ENCODE measurements at places on chromosomes 3 and 15. TPM values are rescaled to one million over a fixed set of nuclear protein-coding genes. Genes with fewer than 3 reads are reported as not detected.
A peak's percentile ranks its signal among the peaks of the same experiment; 100 is the strongest.

Gene MYZAP
- 1.9 TPM for polyA plus RNA-seq

Gene ITIH1
- polyA plus RNA-seq: not detected

Gene RAB6B
- 9.3 TPM for polyA plus RNA-seq

Gene RPP25
- polyA plus RNA-seq: 1.4 TPM

DNA sequence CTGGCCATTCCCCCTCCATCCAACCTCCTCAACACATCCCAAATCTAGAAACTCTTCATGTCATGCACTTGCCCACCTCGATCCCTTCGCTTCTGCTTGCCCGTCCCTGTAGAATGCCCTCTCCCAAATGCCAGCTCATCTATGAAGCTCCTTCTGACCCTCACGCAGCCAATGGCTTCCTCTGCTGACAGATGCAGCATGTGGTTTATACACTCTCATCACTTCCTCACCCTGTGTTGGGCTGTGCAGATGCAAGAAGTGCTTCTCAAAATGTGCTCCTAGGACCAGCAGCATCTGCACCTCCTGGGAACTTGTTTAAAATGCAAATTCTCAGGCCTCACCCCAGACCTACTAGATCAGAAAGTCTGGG is 51.7 kb downstream of the SEMA5B start:
- DNase-seq: no peak

- DNase-seq: no peak
Observed at GRCh38 chr3:69864766-69865165, 125.5 kb downstream of the MITF start.

GRCh38 chr3:144112036-144112435 is 140.4 kb downstream of the DIPK2A start:
- no peak for DNase-seq

DNA sequence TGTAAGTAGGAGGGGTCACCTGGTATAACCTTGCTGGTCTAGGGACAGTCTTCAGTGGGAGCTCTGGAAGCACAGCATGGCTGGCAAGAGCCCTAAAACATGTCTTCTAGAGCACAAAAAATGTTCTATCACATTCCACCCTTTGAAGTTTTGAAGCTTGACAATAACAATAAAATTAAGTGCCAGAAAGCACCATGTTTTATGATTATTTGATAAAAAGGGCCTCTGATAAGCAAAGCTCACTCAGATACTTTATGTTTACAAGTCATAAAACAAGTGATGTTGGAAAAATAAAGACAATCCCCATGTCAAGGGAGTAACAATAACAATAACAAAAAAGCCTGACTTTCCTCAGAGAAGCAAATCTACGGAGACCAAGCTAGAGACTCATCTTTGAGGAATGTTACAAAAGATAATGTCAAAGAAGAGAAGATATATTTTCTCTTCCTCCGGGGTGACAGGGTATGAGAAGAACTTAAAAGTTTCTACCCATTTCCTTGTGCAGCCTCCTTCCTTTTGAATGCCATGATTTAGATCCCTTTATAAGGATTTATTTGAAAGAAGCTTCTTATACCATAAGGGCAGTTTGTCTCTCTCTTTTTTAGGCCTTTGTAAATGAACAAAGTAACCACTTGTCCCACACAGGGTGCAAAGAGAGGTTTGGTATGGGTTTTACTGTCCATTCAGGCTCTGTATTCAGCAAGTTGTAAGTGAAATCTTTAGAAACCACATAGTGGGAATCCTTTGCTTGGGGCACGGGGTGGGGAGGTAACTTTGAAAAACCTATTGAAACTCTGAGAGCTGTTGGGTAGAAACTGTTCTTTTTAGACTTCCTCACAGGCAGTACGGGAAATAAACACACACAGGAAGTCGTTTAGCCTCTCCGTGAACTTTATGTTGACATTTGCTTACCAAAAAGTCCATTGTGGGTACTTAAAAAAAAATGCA is 109.6 kb upstream of the RBMS3 start:
- DNase-seq: peak; percentile 40

- DNase-seq: no peak
Observed at GRCh38 chr3:144557515-144557914, 585.9 kb downstream of the DIPK2A start.

DNA sequence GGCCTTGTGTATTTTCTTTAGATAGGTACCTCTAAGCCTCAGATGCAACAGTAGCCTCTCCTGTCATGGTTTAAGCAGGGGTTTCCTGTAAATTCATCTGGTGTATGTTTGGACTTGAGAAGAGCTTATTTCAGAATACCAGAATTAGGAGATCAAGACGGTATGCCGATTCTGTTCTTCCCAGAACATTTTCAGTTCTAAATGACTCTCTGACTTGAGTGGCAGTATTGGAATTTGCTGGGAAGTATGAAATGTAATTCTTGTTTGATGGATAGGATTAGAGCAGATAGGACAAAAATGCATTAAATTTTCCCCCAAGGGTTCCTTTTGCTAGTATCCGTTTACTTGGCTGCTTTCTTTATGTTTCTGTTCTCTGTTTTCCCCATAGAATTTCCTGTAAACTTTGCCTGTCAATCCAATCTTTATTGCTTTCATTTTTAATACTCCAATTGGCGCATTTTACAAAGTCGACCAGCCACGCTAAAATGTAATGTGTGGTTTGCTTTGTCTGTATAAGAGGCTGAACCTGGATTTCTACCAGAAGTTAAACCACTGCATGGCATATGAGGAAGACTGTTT is 612.2 kb downstream of the RBMS3 start:
- peak; percentile 40 for DNase-seq

DNA sequence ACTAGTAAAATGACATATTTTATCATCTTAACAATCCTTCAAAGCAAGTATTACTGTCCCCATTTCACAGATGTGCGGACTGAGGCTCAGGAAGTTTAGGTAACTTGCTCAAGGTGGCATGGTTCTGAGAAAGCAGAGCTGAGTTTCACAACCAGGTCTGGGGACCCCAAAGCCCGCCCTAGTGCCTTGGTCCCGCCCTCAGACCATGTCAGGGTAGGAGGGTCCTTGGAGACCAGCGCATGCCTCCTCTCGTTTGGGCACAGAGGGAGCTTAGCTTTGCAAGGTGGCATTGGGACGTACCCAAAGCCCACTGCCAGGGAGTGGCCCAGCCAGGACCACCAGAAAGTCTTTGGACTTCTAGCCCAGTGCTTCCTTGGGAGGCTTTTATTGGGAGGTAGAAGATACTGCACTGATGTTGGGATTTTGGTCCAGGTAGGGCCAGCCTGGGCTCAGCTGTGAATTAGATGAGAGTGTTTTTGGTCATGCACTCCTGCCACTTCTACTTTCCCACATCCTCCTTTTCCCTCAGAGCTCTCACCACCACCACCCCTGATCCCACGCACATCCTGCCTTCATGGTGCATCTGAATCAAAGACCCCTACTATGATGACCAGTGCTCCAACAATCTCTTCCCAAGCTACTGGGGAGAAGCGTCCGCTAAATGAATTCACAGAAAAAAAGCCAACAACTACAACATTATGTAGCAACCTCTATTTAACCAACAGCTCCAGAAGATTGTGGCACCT is 307.9 kb downstream of the TLE3 start:
- no peak for DNase-seq

DNA sequence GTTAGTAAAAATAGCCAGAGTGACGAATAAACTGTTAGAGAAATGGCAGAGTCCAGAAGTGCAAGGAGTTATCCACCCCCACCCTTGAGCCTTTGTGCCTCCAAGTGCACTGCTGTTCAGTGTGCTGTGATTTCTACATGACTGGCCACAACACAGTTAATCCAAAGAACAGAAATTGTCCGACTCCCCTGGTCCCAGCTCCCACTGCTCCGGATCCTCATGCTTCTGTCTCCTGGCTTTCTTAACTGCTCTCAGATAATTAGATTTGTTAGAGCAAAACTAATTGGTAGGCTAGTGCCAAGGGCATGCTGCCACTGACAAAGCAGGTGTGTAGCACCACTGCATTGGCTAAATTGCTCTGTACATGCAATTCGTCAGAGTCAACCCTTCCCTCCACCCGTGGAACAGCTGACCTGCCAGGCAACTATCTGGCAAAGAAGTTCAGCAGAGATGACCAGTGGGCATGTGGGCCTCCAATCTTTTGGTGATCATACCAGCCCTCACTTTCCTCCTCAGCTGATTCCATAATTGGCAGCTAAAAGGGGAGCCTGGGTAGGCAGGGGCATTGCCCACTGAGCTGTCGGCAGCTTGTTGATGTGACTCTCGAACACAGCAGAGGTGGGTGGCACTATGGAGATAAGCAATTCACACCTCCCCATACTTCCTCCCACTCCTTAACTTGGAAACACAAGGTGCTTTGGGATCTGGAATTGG is 18.9 kb upstream of the ACAP2 start:
- DNase-seq: no peak

- DNase-seq: no peak
Observed at GRCh38 chr3:197701841-197702240, 34.9 kb downstream of the RUBCN start.

- no peak for DNase-seq
Observed at GRCh38 chr3:31613654-31614053, 80.9 kb downstream of the STT3B start.

DNA sequence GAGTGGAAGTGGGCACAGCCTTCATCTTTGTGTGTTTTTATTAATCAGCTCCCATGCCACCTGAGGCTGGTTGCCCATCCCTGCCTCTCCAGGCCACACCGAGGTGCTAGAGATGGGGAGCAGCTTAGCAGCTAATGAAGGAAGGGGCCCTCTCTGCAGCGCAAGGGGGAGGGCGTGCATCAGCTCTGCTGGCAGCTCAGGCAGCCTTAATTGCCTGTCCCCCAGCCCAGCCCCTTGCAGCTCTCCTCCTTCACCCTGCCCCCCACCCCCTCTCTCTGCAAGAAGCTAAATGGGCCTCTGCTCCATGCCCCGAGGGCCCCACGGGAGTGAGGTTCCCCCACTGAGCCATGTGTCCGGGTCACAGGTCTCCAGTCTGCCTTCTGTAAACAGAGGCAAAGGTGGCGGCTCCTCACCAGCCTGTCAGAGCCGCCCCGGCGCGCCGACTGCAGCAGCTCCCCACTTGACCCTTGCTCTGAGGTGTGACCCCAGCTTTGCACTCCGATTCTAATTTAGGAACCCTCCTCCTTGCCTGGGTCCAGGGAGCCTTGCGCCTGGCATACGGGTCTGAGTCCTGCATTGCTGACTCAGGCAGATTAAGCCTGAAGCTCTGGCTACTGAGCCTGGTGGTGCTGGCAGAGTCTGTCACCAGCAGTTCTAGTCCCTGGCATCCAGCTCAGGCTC is 27.9 kb upstream of the NTRK3 start:
- no peak for DNase-seq

- no peak for DNase-seq
Observed at GRCh38 chr15:80434926-80435720, 30.9 kb downstream of the ARNT2 start.

DNA sequence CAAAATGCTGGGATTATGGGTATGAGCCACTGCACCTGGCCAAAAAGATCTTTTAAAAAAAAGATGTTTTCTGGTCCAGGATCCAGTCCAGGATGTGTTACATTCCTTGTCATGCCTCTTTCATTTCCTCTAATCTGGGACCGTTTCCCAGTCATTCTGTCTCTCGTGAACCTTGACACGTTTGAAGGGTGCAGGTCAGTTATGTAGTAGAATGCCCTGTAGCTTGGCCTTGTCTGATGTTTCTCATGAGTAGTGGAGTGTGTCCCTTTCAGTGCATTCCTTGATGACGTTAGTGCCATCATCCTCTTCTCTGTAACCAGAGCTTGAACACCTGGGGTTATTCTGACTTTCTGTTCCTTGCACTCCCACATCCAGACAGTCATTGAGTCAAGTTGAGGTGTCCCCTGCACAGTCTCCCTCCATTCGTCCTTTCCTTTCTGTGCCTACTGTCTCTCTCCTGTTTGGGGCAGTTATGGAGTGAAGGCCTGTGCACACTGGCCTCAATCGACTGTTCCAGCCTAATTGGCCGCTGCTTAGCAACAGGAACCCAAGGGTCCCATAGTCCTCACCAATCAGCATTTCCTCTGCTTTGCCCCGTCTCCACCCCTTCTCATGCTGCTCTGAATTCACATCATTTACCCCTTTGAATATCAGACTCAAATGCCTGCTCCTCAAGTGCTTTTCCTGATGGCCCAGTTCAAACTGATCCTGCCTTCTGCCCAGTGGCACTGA is 5.5 kb downstream of the FAM81A start:
- no peak for DNase-seq

DNA sequence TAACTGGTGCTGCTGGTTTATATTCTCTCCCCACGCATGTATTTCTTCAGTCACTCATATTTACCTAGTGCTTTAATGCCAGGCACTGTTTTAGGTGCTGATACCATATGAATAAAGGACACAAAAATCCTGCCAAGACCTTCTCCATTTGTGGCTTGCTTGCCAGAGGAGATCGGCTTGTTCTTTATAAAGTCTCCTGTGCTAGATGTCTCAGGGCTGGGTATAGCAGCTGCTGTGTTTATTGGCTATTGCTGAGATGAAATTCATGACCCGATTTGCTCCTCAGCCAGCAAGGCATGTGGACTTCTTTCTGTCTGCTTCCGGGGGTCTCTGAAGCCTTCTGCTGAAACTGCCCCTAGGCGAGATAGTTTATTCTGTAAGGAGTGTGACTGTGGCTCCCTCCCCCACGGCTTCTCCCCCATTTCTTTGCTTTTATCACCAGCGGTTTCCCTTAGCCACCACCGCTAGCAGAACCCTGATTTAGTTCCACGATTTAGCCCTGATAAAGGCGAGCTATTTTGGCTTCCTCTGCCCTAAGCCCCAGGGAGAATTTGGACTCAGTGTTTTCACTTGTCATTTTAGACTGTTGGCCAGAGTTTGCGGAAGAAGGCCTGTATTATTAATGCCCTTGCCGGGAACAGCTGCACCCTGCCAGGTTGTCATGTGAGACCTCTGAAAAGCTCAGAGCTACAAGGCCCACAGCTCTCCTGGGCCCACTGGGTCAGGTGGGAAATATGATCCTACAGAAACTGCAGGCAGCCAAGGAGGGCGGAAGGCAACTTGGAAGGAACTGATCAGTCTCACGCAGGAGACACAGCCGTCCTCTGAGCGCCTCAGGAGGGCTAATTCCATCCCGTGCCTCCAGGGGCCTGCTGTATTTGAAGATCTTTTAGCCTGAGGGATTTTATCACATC is 46.8 kb downstream of the ST6GAL1 start:
- peak; percentile 79 for DNase-seq

GRCh38 chr15:64851503-64851840 is 9.8 kb downstream of the PLEKHO2 start:
- no peak for DNase-seq

- no peak for DNase-seq
Observed at GRCh38 chr3:155895379-155895900, 25.0 kb downstream of the GMPS start.

GRCh38 chr15:72141171-72142084 is 23.2 kb downstream of the SENP8 start:
- DNase-seq: no peak

DNA sequence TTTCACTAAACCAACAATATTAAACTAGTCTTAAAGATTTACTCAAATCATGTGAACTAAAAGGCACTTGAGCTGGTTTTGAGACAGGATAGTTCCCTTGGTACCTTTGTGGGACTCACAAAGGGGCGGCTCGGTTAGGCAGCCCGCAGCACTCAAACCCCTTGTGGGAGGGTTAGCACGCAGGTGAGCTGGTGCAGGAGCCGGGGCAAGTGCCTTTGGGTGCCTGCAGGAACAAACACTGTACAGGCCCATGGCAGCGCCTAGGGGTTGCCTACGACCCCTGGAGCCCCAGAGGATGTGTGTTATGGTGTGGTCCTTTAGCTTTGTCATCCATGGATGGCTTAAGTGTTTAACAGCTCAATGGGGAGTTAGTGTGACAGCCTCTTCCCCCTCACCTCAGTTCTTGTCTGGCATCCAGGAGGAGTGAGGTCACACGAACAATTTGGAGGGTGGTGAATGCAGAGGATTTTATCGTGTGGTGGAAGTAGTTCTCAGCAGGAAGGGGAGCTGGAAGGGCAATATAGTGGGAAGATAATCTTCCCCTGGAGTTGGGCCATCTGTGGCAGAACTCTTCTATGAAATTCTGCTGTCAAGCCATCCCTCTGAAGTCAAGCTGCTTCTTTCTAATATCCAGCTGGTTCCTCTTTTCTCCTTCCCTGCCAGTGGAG is 470.9 kb downstream of the RBMS3 start:
- DNase-seq: no peak

Data from muscle of back (tissue), 13 donors.